ENCODE measurements at places on chromosomes 5 and 9. TPM values are rescaled to one million over a fixed set of nuclear protein-coding genes. Genes with fewer than 3 reads are reported as not detected.

DNA sequence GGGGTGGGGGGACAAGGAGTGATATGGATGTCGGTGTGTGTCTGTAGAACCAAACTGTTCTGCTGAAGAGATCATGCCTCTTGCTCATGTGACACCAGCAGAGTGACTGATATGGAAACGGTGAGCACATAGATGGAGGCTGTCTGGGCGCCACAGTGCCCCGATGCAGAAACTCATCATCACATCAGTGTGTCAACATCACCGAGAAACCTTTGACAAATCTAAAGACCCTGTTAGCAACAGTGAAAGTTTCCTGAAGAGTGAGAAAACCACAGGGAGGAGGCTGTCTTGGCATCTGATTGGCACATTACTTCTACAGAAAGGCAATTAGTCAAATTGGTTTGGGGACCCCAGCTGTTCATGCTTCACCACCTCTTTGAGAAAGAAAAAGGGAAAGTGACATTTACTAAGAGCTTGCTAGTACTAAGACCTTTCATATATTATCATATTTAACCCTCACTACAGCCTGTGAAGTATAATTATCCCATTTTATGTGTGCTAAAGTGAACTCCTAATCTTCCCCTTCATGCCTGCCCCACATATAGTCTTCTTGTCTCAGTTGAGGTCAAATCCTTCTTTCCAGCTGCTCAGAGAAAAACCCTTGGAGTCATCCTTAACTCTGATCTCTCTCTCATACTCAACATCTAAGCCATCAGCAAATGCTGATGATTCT, 25.6 kb downstream of the CSF2 start:
- DNase-seq, result no peak

GRCh38 chr9:81620002-81620390, 69.4 kb downstream of the TLE1 start:
- DNase-seq, result no peak

Gene IARS1
- 60.3 TPM for polyA plus RNA-seq

Gene SPRY4
- polyA plus RNA-seq, result not detected

GRCh38 chr9:121748074-121748473, 96.6 kb downstream of the DAB2IP start:
- DNase-seq, result no peak

Gene SLC25A48
- not detected for polyA plus RNA-seq

GRCh38 chr9:77944556-77945243, 86.9 kb downstream of the GNAQ start:
- DNase-seq, result no peak

- DNase-seq, result no peak
Observed at GRCh38 chr5:154997746-154998145, 15.8 kb upstream of the KIF4B start.

DNA sequence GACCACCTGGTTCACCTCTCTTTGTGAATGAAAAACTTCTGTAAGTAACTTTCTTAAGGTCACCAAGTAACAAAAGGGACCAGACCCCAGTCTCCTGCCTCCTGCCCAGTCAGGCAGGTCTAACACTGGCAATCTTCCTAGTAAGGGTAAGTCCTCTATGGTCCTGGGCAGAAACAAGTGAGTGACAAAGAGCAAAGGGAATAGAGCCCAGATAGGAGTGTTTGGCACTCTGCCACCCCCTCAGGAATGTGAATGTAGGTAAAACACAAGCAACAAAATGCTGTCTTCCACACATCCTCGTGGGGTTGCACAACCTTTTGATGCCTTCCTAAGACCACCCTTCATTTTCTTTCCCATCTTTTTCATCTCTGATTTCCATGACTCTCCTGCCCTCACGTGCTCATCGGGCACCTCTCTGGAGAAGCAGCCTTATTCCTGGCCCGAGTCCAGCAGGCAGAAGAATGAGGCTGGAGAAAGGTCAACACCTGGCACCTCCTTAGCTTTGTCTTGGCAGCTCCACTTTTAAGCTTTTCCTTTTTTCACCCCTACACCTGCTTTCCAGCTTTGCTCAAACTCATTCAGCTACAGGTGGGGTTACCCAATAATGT, 90.2 kb upstream of the LHFPL2 start:
- DNase-seq, result no peak

Gene TNFSF15
- not detected for polyA plus RNA-seq

- no peak for DNase-seq
Observed at GRCh38 chr9:4581861-4582565, 80.1 kb upstream of the PLPP6 start.

Gene CTXN3
- not detected for polyA plus RNA-seq

Gene CAMSAP1
- 2.2 TPM for polyA plus RNA-seq

Gene SVEP1
- polyA plus RNA-seq, result not detected

DNA sequence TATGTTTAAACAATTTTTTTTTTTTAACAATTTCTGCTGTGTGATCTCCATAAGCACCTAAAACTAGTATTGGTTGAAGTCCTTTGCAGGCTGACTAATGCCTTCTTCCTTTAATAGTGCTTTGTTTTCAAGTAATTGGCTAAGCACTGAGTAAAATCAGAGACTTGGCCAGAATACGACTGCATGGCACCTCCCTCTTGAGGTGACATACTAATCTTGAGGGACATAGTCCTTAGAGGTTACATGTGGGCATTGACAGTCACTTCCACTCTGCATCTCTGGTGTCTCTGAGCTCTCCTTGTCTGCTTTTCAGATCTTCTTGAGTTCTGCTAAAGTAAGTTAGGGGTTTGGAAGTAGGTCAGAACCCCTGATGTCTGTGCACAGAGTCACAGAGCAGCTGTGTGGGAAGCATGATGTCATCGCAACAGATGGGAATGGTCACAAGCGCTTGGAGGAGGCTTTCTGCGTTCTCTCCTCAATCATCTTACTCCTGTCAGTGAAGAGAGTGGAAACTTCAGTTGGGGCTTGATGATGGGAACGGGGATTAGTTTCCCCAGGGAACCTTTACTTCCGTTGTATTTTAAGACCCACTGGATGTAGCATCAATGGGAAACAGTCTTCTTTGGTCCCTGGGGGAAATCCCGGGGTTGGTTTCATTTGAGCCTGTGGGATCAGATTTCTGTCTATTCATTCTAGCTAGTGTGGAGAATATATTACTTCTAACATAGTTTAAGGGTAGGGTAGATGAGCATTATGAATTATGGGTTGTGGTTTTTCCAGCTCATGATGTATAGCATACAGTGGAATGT, 136.9 kb downstream of the ARHGAP26 start:
- no peak for DNase-seq

GRCh38 chr5:92470770-92471169, 1087.7 kb upstream of the ARRDC3 start:
- no peak for DNase-seq

- DNase-seq, result no peak
Observed at GRCh38 chr5:124735169-124735858, 11.1 kb downstream of the ZNF608 start.

DNA sequence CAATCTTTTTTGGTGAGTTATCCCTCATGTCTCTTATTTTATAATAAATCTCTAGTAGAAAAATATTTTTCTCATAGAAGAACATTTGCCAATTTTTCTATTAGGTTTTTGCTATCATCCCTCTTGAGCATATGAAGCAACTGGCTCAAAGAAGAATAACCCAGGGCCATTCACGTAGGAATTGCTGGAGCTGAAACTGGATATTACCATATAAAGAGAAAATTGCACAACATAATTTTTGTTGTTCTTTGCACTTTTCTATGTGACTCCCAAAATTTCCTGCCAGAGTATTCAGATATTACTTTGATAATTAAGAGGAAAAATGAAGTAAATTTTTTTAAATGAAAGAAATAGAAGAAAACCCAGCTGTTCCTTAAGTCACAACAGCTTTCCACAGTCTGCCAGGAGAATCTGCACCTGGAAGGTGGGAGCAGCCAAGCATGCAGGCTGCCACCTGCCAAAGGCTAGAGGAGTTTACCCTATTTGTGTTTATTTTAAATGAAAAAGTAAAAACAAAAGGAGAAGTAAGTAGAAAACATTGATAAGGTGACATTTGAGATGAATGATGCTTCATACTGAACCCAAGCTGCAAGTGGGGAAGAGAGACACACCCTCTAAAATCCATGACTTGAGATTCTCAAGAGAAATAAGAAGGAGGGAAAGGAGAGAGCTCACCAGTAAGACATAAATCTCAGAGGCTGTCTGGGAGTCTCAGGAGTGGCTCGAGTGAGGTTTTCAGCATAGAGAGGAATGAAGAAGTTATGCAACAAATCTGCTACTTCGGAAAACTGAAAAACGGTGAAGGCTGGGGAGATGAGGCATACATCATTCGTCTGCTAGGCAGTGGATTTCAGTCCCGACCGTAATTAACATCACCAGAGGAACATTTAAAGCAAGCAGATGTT, 31.5 kb upstream of the FREM1 start:
- DNase-seq, result no peak

DNA sequence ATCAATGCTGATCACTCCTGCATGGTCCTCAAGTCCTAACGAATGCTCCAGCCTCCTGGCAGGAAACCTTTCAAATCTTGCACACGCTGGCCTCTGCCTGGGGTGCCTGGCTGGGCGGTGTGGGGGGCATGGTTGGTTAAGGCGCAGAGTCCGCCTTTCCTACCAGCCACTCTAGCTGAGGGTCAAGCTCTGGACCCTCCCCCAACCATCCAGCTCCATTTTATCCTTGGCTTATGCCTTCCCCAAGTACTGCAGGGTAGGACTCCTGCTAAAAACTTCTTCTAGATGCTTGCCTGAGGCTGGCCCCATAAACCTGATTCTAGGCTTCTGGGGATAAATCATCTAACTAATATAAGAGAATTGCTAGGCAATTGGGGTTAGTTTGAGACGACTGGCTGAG, 808 bp upstream of the MVB12B start:
- DNase-seq, result no peak

Gene SLC46A2
- polyA plus RNA-seq, result not detected

- no peak for DNase-seq
Observed at GRCh38 chr5:78274540-78275197, 19.8 kb downstream of the AP3B1 start.

Gene RMRP
- polyA plus RNA-seq, result not detected

- no peak for DNase-seq
Observed at GRCh38 chr9:114312513-114312875, 10.4 kb upstream of the ORM1 start.

Gene SV2C
- polyA plus RNA-seq, result not detected

DNA sequence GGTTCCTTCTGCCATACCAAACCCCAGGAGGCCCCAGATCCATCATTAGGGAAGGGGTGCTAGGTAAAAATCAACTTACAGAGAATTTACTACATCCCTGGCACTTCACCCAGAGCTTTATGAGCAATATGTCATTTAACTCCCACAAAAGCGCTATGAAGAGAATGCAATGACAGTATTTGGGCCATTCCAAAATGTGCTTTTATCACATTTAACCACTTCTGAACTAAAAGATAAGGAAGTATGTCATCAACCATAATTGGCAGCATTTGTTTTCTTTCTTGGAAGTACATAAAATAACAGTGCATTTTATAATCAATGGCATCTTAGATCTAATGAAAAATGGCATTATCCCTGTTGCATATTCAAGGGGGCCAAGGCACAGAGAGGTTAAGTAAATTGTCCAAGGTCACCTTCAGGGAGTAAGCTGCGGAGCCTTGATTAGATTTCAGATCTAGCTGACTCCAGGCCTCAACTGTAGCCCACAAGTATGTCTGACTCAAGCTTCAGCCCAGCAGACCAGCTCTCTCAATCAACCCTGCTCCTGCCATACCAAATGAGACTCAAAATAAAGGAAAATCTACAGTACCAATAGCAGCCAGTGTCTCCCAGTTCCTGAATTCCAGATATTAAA, 16.5 kb downstream of the SH3TC2 start:
- no peak for DNase-seq

DNA sequence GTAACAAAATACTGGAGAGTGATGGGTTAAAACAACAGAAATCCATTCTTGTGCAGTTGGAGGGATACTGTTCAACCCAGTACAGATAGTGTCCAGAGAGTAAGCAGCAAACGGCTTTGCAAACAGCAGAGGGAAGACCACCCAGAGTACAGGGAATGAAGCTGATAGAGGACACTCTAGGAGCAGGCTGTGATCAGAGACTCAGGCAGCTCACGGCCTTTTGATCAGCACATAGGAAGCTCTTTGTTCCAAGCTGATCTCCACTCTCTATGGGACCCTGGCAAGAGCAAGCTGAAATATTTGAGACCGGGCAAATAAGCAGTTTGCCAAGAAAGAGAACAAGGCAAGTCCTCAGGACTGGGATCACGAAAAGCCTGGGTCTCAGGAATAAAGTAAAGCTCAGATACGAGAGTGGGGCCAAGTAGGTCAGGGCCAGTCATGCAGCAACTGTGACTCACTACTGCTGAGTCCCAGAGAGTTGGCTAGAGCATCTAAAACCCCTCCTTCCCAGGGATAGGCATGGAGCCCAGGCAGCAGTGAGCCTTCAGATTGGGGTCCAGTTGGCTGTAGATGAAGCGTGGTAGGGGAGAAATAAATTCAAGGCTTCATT, 52.4 kb downstream of the MELK start:
- DNase-seq, result no peak

DNA sequence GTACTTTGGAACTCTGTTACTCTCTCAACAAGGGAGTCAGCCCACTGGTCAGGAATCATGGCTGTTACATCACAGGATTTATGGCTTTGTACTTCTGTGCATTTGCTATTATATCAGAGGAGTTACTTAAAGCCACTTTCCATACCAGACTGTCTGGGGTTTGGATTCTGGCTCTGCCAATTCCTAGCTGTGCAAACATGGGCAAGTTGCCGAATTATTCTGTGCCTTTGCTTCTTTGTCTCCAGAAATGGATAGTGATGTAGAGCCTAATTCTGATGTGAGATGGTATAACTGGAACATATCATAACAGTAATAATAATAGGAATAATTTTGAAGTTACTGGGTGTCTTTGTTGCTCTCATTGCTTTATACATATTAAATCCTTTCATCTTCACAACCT, 1047.3 kb upstream of the SEMA6A start:
- DNase-seq, result no peak

Gene MYOZ3
- not detected for polyA plus RNA-seq

DNA sequence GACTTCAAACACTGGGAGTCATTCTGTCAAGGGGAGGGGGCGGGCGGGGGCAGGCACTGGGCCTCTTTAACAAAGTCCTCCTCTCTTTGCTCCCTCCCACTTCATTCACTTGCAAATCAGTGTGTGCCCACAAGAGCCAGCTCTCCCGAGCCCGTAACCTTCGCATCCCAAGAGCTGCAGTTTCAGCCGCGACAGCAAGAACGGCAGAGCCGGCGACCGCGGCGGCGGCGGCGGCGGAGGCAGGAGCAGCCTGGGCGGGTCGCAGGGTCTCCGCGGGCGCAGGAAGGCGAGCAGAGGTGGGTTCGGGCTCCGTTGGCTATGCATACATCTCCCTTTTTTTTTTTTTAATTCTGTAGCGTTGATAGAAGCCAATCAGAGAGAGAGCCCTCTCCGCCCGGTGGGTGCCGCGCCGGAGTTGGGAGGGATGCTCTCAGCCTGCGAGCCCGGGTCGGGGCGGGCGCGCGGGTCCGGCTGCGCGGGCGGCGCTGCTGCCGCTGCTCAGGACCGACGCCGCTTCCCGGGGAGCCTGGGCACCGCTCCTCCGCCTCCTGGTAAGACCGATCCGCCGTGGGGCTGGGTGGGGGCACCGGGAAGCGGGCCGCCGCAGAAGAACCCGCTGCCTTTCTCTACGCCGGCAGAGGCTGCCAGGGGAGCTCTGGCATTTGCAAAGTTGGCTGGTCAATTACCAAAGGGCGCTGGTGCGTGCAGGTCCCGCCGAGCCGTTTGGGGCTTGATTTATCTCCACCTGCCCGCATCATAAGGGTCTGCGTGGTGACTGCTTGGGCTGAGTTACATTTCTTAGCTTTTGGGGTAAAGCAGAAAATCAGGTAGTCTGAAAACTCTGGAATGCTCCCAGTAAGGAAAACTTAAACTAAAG, at the start of gene CDH6:
TSS of gene CDH6 (plus strand) at position 96 of the 877 bp plus-strand sequence. CDS start 73,788 bp downstream, outside the sequence.
- no peak for DNase-seq

- peak; percentile 63 for DNase-seq
Observed at GRCh38 chr9:136975644-136976043, 1.7 kb upstream of the PTGDS start.

- DNase-seq, result no peak
Observed at GRCh38 chr9:112325127-112325526, 8.3 kb downstream of the PTBP3 start.
